ENCODE measurements at places on chromosomes 16 and 17. TPM values are rescaled to one million over a fixed set of nuclear protein-coding genes. Genes with fewer than 3 reads are reported as not detected.

- peak; percentile 46 for DNase-seq
Observed at GRCh38 chr17:67759355-67760171, 41.8 kb downstream of the NOL11 start.

- peak; percentile 66 for DNase-seq
Observed at GRCh38 chr17:1928976-1929375, 96.2 kb downstream of the RTN4RL1 start.

DNA sequence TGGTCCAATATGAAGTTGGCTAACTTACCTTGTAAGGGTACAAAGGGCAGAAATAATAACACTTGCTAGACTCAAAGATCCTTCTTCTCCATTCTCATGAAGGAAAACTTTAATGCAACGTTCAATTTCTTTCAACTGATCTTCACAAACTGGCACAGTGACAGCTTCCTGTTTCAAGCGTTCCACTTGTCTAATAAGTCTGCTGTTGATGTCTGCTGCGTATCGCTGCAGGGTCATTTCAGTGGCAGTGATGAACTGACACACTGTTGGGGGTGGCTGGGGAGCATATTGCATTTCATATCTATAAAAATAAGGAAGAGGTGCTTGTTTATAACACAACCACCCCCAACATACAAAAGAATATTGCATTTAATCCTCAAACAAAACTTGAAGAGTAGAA, 33.5 kb upstream of the ARL6IP1 start:
- no peak for DNase-seq

MYH13 gene
- polyA plus RNA-seq = not detected

MYL4 gene
- 36.5 TPM for polyA plus RNA-seq

ZFPM1 gene
- polyA plus RNA-seq = 10.4 TPM

KRT40 gene
- not detected for polyA plus RNA-seq

CDH5 gene
- 53.9 TPM for polyA plus RNA-seq

Data from heart right ventricle (tissue), 16 donors.